IMR-90 (cell line): ENCODE measurements at places on chromosomes 7 and 10. TPM values are rescaled to one million over a fixed set of nuclear protein-coding genes. Genes with fewer than 3 reads are reported as not detected.

Gene TCF7L2
- 1.3 and 1.7 TPM in 2 replicates for total RNA-seq

Gene CLRN3
- total RNA-seq: not detected in 2 replicates

- DNase-seq: no peak
Observed at GRCh38 chr7:116306409-116307048, 96.2 kb downstream of the TES start.

GRCh38 chr10:49222170-49222569 is 34.0 kb upstream of the TMEM273 start:
- no peak for DNase-seq

- no peak for DNase-seq
Observed at GRCh38 chr7:20503278-20503950, 112.1 kb upstream of the ABCB5 start.

GRCh38 chr7:36207451-36208291 is 54.6 kb downstream of the EEPD1 start:
- peak; percentile 96 for DNase-seq

Gene CDK13
- total RNA-seq: 50.4 and 55.0 TPM in 2 replicates

- DNase-seq: peak; percentile 81
Observed at GRCh38 chr7:28408105-28408959, 4.0 kb upstream of the CREB5 start.

DNA sequence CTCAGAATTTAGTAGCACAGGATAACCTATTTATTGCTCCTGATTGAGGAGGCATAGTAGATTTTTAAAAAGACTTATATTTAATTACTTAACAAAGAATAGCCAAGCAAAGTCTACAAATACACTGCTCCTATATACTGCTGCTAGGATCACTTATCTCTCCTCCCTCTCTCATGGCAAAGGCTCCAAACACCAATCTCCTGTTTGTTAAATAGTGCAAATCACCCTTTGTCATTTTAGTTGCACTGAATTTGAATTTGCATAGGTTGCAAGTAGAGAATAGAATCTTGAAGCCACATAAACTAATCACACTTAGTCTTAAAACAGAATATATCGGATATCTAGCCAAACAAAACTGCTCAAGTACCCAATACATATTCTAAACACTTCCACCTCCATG is 219.1 kb upstream of the LRRN3 start:
- no peak for DNase-seq

DNA sequence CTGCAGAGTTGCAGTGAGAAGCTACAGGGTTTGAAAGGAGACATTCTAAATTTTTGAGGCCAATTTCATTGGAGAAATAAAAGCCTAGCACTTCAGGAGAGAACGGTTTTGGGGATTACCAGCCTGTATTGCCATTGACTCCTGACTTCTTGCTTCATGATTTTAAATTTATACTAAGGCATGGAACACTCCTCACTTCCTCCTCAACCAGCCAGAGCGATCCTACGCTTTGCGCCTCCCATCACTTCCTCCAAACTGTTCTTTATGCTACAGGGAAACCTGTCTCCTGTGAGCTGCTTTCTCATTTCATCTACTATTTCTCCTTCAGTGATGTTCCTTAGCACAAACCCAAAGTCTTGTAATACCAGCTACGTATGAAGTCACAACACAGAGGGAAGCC is 495.1 kb downstream of the SUGCT start:
- no peak for DNase-seq

GRCh38 chr10:10792681-10793080 is 225.0 kb upstream of the CELF2 start:
- DNase-seq: peak; percentile 86

Gene GBX1
- not detected in 2 replicates for total RNA-seq

- DNase-seq: no peak
Observed at GRCh38 chr10:26048756-26049155, 114.7 kb downstream of the MYO3A start.

DNA sequence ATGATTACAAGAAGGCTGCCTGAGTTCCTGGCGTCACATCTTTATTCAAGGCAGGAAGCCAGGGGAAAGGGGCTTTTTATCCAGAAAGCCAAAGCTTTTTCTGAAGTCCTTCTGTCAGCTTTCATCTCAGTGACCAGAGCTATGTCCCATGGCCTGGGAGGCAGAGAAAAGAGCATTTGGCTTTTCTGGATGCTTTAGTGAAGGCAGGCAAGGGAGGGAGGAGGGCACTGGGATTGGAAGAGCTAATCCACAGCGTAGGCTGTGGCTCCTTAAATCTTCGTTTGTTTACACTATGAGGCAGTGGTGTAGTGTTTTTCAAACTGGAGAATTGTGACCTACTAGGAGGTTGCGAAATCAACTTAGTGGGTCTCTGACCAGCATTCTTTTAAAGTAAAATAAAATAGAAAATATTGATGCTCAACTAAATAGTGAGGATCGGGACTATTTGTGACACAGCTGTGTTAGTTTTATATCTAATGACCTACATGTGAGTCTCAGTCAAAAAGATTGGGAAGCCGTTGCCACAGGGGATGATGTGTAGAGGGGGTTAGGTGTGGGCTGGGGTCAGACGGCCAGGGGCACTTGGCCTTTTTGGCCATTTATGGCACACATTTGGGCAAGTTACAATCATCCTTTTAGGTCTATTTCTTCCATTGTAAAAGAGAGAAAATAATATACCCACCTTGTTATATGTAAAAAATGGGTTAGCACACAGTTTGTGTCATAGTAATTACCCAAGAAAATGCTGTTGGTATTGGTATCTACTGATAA is 14.1 kb downstream of the CRYGN start:
- peak; percentile 91 for DNase-seq

Gene NT5C3A
- total RNA-seq: 12.2 and 22.2 TPM in 2 replicates

DNA sequence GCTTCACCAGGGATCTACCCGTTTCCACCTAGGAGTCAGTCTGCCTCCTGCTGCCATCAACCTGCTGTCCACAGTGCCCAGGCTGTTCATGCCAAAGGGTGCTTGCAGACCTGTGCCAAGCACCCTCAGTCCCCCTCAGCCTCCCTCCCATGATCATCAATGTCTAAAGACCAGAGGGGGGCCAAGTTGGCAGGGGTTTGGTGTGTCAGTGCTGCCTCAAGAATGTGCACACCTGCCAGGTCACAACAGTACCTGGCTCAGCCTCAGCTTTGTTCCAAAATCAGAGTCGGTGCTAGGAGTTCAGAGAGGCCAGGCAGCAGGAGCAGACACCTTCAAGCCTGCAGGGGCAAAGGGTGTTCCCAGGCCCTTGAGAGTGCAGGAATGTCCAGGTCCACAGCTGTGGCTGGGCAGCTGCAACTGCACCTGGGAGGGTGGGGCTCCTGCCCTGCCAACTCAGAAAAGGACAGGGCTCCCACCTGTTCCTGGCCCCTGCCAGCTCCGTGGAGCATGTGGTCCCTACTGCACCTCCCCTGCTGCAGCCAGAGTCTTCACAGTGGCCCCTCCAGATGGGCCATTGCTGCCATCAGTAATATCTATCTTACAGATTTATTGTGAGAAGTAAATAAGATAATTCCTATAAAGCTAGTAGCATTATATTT is 219.5 kb downstream of the POLR1F start:
- no peak for DNase-seq

DNA sequence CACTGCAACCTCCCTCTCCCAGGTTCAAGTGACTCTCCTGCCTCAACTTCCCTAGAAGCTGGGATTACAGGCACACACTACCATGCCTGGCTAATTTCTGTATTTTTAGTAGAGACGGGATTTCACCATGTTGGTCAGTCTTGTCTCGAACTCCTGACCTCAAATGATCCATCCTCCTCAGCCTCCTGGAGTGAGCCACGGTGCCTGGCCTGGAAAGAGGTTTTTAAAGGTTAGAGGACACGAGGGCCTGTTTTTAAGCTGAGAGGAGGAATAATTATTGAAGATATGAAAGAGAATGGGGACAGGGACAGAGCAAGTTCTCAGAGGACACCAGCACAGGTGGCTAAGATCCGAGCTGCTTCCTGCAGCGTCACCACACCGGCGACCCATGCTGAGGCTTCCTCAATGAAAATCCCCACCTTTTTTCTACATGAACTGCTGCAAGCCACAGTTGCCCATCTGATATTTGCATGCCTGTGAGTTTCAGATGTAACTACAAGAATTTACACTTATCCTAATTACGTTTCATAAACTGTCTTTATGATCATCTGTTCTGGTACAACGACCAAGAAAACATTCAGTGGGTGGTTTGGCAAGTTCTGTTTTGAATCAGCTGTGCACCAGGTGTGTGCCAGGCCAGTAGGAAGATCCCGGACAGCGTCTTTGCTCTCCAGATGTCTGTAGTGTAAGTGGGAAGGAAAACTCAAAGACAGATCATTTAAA is 76.0 kb downstream of the HIP1 start:
- DNase-seq: no peak

GRCh38 chr7:92778972-92779371 is 57.4 kb downstream of the CDK6 start:
- DNase-seq: peak; percentile 85

- DNase-seq: no peak
Observed at GRCh38 chr7:128302139-128302538, 41.6 kb downstream of the RBM28 start.

Gene UPF2
- total RNA-seq: 14.3 and 22.8 TPM in 2 replicates

GRCh38 chr10:14700546-14700945 is 74.2 kb downstream of the FAM107B start:
- DNase-seq: no peak

Gene FAM241B
- total RNA-seq: 0.18 and 0.28 TPM in 2 replicates

DNA sequence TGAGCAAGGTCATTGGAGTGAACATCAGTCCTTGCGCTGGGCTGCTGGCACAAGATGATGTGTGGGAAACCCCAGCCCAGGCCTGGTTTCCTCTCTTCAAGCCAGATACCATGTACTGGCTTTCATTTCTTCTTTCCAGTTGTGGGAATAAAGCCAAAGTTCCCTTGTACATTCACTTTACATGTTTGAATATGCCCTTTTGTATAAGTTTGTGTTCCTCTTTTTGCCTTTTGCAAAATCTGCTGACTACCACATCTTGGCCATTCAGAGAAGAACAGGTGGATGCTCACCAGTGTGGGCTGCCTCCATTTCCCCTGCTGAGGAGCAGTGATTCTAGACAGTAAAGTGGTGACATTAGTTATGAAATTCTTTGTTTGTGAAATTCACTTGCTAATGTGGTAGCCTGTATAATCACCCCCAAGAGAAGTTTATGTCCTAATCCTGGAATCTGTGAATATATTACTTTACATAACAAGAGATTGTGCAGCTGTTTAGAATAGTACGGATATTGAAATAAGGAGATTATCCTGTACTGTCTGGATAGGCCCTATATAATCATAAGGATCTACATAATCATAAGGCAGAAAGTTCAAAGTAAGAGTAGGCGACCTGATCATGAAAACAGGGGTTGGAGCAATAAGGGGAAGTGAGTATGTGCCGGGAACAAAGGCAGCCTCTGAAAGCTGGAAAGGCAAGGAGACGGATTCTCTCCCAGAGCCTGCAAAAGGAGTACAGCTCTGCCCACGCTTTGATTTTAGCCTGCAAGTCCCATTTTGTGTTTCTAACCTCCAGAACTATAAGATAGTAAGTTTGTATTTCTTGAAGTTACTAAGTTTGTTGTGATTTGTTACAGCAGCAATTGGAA is 18.8 kb upstream of the AOAH start:
- DNase-seq: no peak

DNA sequence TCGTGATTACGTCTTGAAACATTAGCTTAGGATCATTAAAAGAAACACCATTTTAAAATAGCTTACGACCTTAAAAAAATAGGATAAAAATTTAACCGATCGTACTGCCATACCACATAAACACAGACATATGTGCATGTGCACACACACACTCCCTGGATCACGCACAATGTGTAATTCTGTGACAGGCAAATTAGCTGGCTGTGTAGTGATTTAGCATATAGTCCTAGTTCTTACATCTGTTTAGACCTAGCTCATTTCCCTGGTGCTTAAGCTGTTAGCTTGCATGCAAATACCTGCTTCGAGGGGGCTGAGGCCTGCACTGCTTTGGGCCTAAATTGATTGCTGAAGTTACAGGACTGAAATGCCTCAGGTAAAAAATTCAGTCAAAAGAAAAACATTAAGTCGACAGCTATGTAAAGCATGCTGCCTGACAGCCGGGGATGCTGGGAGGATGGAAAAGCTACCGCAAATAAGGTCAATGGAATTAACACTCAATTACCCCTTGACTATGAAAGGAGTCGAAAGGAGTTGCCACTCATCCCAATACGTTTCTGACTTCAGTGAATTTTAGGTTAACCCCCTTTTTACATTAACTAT is 267.1 kb upstream of the FZD8 start:
- DNase-seq: no peak

- peak; percentile 89 for DNase-seq
Observed at GRCh38 chr7:43674559-43675436, 54.5 kb downstream of the COA1 start.

GRCh38 chr7:29955799-29956486 is 33.7 kb downstream of the SCRN1 start:
- DNase-seq: no peak

DNA sequence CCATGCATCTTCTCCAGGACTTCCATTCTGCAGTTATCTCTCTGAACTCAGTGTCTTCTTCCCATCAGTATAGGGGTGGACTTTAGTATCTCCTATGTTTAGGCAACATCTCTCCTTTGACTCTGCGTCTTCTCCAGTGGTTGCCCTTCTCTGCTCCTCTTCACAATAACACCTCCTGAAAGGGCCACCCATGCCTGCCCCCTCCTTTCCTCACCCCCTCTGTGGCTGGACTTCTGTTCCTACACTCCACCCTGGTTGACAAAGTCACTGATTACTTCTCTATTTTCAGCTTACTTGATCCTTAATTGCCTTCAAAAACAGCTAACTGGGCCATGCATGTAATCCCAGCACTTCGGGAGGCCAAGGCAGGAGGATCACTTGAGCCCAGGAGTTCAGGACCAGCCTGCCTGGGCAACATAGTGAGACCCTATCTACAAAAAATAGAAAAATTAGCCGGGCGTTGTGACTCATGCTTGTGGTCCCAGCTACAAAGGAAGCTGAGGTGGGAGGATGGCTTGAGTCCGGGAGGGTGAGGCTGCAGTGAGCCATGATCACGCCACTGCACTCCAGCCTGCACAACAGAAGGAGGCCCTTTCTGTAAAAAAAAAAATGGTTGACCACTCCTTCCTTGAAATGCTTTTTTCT is 13.7 kb downstream of the SRGN start:
- DNase-seq: peak; percentile 38

DNA sequence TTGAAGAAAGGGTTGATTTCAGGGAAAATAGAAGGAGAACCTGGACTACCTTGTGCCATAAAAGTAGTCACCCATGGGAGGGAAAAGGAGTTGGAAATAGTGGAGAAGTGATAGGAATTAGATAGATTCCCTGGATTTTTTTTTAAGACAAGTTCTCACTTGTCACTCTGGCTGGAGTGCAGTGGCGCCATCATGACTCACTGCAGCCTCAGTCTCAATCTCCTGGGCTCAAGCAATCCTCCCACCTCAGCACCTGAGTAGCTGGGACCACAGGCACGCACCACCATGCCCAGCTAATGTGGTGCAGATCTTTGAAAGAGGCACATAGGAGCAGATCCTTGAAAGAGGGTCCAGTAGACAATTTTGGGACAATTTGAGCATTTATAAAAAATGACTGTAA is 9.5 kb upstream of the BLNK start:
- DNase-seq: no peak

Gene SPDYE5
- total RNA-seq: not detected in 2 replicates

DNA sequence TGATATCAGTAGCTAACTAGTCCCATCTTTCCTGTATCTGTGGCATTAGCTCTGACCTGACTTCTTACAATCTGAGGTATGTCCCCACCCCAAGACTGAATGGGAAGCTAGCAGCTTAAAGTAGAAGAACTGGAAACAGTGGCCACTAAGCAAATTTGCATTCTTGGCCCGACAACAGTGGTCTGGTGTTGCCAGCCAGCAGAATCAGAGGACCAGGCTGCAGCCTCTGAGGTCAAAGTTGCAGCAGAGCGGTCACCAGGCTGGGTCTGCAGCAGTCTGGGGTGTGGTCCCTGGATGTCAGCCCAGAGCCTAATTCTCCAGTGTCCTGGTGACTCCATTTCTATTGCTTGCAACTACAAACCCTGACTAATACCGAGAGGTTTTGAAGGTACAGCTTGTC is 26.3 kb downstream of the FAM107B start:
- no peak for DNase-seq
